ENCODE measurements at places on chromosomes 16 and 17.
A peak's percentile ranks its signal among the peaks of the same experiment; 100 is the strongest.

- DNase-seq = no peak
Observed at GRCh38 chr17:9472541-9472940, 103.1 kb downstream of the STX8 start.

GRCh38 chr17:27321372-27321771, 27.5 kb downstream of the WSB1 start:
- DNase-seq = no peak

- no peak for DNase-seq
Observed at GRCh38 chr16:87317750-87318644, 805 bp upstream of the C16orf95 start.

DNA sequence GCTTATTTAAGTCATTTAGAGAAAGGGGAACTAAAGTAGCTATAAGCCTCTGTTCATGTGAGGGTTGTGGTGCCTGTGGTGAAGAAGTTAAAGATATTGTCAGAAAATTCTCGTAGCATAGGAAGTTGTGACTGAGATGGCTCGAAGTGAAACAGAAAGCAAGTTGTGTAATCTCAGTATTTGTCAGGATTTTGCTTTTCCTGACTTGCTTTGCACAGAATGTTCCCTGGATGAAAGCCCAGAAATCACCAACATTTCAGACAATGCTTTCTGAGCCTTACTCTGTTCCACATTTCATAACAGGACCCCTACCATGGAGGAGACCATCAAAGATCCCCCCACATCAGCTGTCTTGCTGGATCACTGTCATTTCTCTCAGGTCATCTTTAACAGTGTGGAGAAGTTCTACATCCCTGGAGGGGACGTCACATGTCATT, 10.6 kb downstream of the CALCOCO2 start:
- DNase-seq = no peak

GRCh38 chr17:79444198-79444597, 166.7 kb downstream of the RBFOX3 start:
- DNase-seq = no peak

- DNase-seq = no peak
Observed at GRCh38 chr17:45221081-45222013, at the start of gene FMNL1. FMNL1 (plus strand) TSS chr17:45221885; CDS start chr17:45222125, 240 bp downstream.

DNA sequence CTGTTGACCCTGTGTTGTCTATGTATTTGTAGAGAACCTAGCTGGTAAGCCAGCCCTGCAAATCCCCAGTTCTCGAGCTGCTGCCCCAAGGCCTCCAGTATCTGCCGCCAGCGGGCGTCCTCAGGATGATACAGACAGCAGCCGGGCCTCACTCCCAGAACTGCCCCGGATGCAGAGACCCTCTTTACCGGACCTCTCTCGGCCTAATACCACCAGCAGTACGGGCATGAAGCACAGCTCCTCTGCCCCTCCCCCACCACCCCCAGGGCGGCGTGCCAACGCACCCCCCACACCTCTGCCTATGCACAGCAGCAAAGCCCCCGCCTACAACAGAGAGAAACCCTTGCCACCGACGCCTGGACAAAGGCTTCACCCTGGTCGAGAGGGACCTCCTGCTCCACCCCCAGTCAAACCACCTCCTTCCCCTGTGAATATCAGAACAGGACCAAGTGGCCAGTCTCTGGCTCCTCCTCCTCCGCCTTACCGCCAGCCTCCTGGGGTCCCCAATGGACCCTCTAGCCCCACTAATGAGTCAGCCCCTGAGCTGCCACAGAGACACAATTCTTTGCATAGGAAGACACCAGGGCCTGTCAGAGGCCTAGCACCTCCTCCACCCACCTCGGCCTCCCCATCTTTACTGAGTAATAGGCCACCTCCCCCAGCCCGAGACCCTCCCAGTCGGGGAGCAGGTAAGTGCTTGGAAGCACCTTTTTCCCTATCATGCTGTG, 23.1 kb upstream of the CDC6 start:
- DNase-seq = no peak

- DNase-seq = no peak
Observed at GRCh38 chr16:78926723-78927210, 673.8 kb downstream of the MAF start.

GRCh38 chr17:11349106-11349505, 108.1 kb downstream of the SHISA6 start:
- DNase-seq = no peak

DNA sequence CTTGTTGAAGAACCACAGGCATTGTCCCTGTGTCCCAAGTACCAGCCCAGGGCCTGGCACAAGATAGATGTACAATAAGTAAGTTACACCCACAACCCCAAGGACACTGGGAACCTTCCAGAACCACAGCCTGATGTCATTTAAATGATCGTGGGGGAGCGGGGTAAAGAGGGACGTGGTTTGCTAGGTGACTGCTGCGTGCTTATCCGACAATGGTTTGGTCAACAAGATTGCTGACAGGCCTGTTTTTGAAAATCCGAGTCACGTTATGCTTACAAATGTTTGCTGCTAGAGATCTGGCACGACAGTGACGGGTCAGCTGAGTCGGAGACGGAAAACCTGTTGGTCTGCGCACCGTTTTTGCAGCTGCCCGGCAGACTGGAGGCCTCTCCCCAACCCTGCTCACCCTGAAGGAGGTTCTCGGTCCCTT, 22.8 kb downstream of the COTL1 start:
- DNase-seq = no peak

- no peak for DNase-seq
Observed at GRCh38 chr17:13476720-13477119, 125.0 kb downstream of the HS3ST3A1 start.

GRCh38 chr16:2467528-2468232, 3.4 kb upstream of the NTN3 start:
- DNase-seq = no peak

DNA sequence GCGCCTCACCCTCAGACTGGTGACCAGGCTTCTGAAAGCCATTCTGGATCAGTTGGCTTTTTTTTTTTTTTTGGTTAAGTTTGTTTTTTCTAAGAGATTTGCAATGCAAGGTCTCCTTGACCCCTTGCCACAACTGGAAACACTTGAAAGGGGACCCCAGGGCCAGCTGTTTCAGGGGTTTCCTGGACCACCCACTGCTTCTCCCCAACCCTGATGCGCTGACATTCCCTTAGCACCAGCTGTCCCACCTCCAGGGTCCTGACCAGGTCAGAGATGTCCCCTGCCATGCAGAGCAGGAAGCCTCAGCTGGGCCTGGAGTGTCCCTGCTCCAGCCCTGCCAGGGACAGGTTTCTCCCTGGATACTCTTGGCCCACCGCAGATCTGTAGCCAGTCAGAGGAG, 8.1 kb upstream of the MRPL58 start:
- DNase-seq = no peak

- DNase-seq = no peak
Observed at GRCh38 chr16:30884760-30885159, 9.1 kb downstream of the BCL7C start.

GRCh38 chr17:37084372-37084771, 135.6 kb downstream of the AATF start:
- no peak for DNase-seq

DNA sequence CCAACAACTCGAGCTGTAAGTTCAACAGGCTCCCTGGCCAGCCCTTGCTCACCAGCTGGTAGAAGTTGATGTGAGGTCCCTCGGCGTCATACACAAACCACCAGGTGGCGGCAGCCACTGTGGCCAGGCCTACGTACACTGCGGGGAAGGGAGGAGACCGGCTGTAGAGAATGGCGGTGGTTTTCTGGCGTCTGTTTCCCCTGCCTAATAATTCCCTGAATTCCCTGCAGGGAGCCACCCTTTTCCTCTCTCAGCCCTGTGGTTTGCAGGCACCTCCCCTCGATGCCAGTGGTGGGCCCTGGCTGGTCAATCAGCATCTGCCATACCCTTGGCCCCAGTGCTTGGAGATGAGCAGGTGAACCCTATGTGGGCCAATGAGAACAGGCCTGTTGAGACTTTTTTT, 18.9 kb upstream of the P2RX1 start:
- DNase-seq = no peak

DNA sequence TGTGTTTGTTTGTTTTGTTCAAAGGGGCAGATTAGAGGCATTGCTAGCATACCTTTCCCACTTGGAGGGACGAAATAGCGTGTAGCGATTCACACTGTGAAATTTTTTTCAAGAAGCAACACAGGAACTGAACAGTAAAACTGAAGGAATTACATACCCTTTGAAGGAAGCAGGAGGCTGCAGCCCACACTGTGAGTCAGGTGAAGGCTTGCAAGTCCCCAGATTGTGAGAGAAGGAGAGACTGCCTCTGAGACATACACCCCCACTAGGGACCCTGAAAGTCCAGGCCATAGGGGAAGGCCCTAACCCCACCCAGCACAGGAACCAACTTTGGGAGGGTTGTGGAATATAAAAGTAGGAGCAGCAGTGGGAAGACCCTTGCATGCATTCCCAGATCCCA, 69.6 kb upstream of the HS3ST3A1 start:
- no peak for DNase-seq

DNA sequence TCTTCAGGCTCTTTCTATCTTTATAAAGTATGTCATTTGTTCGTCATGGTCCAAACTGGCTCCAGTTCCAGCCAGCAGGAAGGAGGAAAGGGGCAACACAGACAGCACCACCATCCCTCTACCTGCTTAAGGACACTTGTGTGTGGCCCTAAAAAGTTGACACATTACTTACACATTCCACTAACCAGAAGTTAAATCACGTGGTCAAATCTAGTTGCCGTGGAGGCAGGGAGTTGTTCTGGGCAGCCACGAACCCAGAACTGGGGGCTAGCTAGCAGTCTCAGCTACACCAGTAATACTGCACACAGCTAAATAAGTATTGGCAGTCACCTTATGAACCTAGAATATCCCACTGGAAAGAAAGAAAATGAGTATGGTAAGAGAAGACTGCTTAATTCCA, 104.2 kb downstream of the SNX11 start:
- no peak for DNase-seq

GRCh38 chr17:34782271-34782670, 179.0 kb downstream of the CCT6B start:
- no peak for DNase-seq

GRCh38 chr16:1745900-1746692, 25.2 kb downstream of the NME3 start:
- no peak for DNase-seq

- peak; percentile 29 for DNase-seq
Observed at GRCh38 chr16:75620326-75621169, 2.5 kb downstream of the ADAT1 start.

DNA sequence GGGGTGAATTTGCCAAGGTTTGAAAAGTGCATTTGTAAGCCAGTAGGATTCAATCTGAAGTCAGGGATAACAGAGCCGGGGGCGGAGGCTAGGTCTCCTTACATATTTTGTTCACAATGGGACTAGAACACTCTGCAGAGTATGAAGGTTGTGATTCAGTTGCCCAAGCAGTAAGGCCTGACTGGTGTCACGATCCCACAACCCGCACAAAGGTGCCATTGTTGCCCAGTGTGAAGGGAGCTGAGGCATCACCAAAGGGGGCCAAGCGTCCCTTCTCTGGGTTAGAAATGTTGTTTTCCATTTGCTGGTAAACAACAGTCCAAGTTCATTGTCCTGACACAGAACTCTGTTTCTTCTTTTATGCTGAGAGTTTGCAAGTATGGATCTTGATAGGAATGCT, 471.8 kb downstream of the MAF start:
- no peak for DNase-seq

DNA sequence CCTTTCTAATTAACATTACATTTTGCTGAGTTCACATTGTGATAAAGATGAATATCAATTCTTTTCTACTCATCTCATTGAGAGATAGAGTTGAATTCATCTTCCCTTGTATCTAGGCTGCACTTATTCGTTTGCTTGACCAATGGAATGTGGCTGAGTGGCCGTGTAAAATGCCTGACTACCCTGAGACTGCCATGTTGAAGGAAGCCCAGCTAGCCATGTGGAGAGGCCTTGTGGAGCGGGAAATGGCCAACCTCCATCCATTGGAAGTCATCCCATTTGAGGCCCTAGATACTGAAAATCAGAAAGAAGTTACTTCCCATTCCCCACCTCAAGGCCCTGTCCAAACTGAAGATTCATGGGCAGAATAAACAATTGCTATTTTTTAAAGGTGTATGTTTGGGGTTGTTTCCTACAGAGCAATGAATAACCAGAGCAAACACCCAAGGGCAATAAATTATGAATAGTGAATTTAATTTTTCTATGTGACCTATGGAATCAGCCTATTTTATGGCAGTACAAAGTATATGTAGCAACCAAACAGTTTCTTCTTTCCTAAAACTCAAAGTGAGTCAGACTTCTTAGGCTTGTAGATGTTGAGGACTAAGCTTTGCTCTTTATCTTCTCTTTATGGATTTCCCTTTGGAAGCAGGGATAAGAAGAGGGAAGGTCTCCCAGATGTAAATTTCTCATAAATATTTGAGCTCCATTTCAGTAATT, 545.1 kb downstream of the MAF start:
- no peak for DNase-seq

- no peak for DNase-seq
Observed at GRCh38 chr17:12992676-12993075, 25.2 kb downstream of the ELAC2 start.

GRCh38 chr16:86410081-86410480, 100.2 kb upstream of the FOXF1 start:
- DNase-seq = no peak

- no peak for DNase-seq
Observed at GRCh38 chr16:23081675-23082119, 67.6 kb downstream of the USP31 start.

- no peak for DNase-seq
Observed at GRCh38 chr16:6682142-6682811, 650.4 kb upstream of the RBFOX1 start.

- DNase-seq = peak; percentile 65
Observed at GRCh38 chr16:4474192-4474961, at the start of gene NMRAL1. NMRAL1 (minus strand) TSS chr16:4474625; CDS start chr16:4474132, 493 bp downstream.

GRCh38 chr17:7083592-7083991, 3.5 kb upstream of the CLEC10A start:
- DNase-seq = no peak

DNA sequence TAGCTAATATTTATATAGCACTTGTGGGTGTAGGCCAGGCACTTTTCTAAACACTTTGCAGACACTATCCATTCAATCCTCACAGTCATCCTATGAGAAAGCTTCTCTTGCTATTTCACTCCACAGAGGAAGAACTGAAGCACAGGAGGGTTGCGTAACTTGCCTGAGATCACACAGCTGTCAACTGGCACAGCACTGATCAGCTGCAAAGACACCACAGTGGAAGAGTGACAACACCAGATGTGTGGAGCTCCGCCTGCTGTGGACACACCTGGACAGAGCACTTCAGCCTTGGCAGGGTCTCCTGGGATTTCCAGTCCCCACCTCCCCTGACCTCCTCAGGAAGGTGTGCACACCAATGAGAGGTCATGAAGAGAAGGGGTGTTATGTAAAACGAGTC, 13.3 kb upstream of the CNEP1R1 start:
- DNase-seq = no peak

- no peak for DNase-seq
Observed at GRCh38 chr17:71084219-71084618, 914.9 kb downstream of the KCNJ2 start.

DNA sequence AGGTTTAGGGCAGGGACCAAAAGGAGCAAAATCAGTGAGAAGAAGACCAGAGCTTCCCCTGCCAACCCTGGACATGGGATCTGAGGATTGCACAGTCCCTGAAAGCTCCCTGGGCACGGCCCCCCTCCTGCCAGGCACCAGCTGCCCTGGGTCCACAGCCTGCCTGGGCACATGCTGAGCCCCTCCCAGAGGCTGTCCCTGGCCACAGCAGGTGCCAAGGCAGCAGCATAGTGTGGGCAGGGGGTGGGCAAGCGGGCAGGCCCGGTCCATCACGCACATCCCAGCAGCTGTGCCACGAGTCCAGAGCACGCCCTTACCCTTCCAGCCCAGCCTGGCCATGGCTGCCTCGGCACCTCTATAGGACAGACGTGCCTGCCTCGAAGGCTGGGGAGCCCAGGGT, 12.7 kb downstream of the SCN4A start:
- no peak for DNase-seq

GRCh38 chr16:56700195-56700594, 17.9 kb downstream of the MT1X start:
- DNase-seq = no peak

Measured in stimulated activated CD8-positive, alpha-beta memory T cell treated with anti-CD3 and anti-CD28 coated beads, Interleukin-4, amount 100 ng/mL, for 1 hour (primary cell).